Glutamatergic neuron (in vitro differentiated cells): ENCODE measurements at places on chromosomes 6 and 20. TPM values are rescaled to one million over a fixed set of nuclear protein-coding genes. Genes with fewer than 3 reads are reported as not detected.
A peak's percentile ranks its signal among the peaks of the same experiment; 100 is the strongest.

CEP162 gene
- 15.7 TPM for total RNA-seq

GJA1 gene
- 19.4 TPM for total RNA-seq

SIRT5 gene
- total RNA-seq: 4.9 TPM

DNA sequence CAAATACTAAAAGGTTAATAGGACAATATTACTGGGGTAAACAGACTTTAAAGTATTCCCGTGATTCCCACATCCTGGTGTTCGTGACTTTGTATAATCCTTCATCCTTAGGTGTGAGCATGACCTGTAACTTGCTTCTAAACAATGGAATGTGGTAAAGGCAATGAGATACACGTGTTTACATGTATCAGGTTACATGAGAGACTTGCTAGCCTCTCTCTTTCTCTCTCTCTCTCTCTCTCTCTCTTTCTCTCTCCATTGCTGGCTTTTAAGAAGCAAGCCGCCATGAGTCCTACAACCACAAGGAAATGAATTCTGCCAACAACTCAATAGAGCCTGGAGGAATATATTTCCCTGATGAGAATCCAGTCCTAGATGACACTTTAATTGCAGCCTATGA is 83.9 kb upstream of the LGSN start:
- no peak for DNase-seq

- peak; percentile 47 for DNase-seq
Observed at GRCh38 chr6:26501482-26501986, 1.4 kb downstream of the BTN1A1 start.

DNA sequence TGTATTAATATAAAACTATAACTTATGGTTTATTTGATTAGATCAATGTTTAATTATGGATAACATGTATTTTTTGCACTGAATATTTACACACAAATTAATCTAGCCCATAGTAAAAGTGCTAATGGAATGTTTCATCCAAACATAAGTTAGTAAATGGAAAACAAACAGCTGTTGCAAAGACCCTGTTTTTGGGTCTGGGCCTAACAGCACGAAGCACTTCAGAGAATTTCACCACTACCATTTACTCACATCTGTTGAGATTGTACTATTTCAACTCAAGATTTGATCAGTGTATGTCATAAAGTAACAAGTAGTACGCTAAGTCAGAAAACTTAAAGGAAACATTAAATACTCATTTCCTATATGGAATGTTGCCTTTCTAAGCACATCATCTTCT is 359.6 kb downstream of the LAMA2 start:
- no peak for DNase-seq

TNFRSF6B gene
- not detected for total RNA-seq

GRCh38 chr6:167314180-167314821 is 10.6 kb upstream of the TTLL2 start:
- DNase-seq: no peak

DNA sequence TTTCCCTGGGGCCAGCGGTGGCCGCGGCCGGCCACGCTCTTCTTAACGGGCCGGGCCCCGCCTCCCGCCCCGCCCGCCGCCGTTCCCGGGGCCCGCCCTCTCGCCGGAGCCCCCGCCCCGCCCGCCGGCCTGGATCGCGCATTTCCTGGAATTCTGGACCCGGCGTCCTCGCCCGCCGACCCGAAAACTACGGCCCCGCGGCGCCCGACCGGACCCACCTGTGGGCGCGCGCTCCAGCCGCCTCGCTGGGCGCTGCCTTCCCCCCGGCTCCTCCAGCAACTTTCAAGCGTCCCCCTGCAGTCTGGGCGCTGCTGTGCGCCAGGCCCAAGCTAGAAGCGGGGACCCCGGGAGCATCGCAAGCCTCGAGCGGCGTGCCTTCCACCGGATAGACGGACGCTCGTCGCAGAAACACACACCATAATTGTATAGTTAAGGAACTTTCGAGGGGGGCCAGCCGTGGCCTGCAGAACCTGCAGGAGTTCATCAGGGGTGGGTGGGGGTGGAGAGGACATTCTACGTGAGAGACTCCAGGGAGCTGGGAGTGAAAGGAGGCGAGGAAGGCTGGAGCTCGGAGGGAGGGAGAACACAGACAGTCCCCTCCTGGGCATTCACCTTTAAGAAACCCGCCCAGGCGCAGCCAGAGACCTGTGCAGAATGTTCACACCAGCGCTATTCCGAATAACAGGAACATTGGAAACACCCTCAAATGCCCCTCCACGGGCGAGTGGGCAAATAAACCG is at the start of gene ADA:
Gene ADA (minus strand): TSS at position 16 of the 740 bp plus-strand sequence. CDS start 92 bp downstream, outside the sequence.
- peak; percentile 55 for DNase-seq

SLC16A10 gene
- total RNA-seq: 4.1 TPM
